Activated naive CD8-positive, alpha-beta T cell treated with anti-CD3 and anti-CD28 coated beads, Interleukin-2, amount 10 ng/mL, durations not matched to agents 7 days and 5 days (primary cell): ENCODE measurements at places on chromosomes 1 and 21. TPM values are rescaled to one million over a fixed set of nuclear protein-coding genes. Genes with fewer than 3 reads are reported as not detected.

DNA sequence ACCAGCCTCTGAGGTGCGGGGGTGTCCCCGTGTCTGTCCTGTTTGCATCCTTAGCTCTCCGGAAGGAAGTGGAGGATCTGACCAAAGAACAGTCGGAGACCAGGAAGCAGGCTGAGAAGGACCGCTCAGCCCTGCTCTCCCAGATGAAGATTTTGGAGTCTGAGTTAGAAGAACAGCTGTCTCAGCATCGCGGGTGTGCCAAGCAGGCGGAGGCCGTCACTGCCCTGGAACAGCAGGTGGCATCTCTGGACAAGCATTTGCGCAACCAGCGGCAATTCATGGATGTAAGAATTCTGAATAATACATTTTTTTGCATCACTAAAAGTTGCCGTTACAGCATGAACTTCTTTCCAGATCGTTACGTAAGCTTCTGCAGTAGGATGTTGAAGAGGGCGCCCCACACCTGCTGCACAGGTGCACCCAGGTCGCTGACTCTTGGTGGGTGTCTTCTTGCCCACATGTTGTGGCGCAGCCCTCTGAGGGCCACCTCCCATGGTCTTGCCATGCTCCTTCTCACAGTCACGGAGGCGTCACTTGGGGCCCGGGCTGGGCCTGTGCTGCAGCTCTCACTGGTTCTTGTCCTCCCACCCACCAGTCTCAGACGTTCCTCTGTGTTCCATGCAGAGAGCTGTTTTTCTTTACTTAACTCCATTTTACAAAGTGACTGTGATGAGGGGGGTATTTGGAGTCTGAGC is 61.3 kb upstream of the DIP2A start:
- H3K4me3 ChIP-seq = no peak overlapping the region
- H3K27me3 ChIP-seq = no peaks in the 10 kb centered on the region
- no peak for DNase-seq

- H3K4me3 ChIP-seq = no peak overlapping the region
- H3K27ac ChIP-seq = peak overlapping the region; percentile 70
- peaks cover 12% of the 10 kb centered on the region for H3K4me1 ChIP-seq
- no peaks in the 10 kb centered on the region for H3K27me3 ChIP-seq
These were observed 11.1 kb upstream of the RASSF5 start for GRCh38 chr1:206496131-206496793.

GRCh38 chr1:18934205-18935000 is 22.1 kb downstream of the IFFO2 start:
- H3K36me3 ChIP-seq = no peaks in the 10 kb centered on the region
- DNase-seq = no peak
- no peaks in the 10 kb centered on the region for H3K27me3 ChIP-seq
- H3K27ac ChIP-seq = no peak overlapping the region
- H3K4me1 ChIP-seq = peaks cover 20% of the 10 kb centered on the region

- DNase-seq = no peak
- H3K36me3 ChIP-seq = no peaks in the 10 kb centered on the region
- H3K4me1 ChIP-seq = peaks cover 8% of the 10 kb centered on the region
- no peak overlapping the region for H3K27ac ChIP-seq
- H3K4me3 ChIP-seq = no peak overlapping the region
These were observed 122.3 kb downstream of the SYT2 start for GRCh38 chr1:202587859-202588485.

- H3K27me3 ChIP-seq = peaks cover 2% of the 10 kb centered on the region
- H3K4me3 ChIP-seq = no peak overlapping the region
- no peak overlapping the region for H3K27ac ChIP-seq
- peaks cover 10% of the 10 kb centered on the region for H3K4me1 ChIP-seq
- no peak for DNase-seq
These were observed 57.8 kb downstream of the SIK1 start for GRCh38 chr21:43369124-43369523.

DNA sequence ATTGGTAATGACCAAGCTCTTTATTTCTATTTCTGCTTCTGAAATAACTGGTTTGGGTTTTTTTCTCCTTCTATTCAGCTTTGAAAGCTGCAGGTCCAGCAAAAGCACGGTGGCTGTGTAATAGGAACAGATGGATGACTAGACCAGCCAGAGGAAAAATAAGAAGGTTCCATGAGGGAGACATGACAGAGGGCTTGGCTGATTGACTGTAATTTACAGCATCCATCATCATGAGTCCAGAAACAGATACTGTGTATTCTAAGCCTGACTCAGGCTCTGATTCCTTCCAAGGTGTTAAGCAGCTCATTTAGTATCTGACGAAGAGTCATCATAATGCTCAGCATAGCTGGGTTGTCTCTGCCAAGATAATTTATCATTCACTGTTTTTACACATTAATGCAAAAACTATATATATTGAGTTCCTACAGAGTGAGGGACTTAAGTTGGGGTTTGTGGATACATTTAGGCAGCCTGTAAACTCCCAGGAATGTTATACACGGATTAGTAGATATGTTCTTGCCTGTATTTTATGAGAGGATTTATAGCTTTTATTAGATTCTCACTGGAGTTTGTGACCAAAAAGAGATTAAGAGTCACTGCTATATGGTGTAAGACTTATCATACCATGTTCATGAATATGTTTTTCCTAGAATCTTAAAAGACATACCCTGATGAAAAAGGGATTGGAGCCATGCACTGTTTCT is 72.6 kb downstream of the SGIP1 start:
- DNase-seq = no peak
- no peak overlapping the region for H3K27ac ChIP-seq
- no peaks in the 10 kb centered on the region for H3K4me1 ChIP-seq
- H3K27me3 ChIP-seq = peaks cover 5% of the 10 kb centered on the region
- no peak overlapping the region for H3K4me3 ChIP-seq

DNA sequence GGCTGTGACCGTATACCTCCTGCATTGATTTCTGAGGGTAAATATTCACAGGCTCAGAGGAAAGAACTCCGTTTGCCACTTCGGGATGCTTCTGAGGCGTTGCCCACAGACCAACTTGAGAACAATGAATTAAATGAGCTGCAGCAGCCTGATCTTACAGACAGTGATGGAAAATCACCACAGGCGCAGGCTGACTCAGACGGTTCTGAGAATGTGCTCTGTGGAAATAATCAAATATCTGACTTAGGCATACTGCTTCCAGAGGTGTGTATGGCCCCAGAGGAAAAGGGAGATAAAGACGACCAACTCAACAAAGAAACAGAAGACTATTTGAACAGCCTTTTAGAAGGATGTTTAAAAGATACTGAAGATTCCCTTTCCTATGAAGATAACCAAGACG is 76.7 kb upstream of the SCCPDH start:
- peaks cover 27% of the 10 kb centered on the region for H3K36me3 ChIP-seq
- peaks cover 5% of the 10 kb centered on the region for H3K4me1 ChIP-seq
- DNase-seq = no peak
- no peak overlapping the region for H3K4me3 ChIP-seq

DNA sequence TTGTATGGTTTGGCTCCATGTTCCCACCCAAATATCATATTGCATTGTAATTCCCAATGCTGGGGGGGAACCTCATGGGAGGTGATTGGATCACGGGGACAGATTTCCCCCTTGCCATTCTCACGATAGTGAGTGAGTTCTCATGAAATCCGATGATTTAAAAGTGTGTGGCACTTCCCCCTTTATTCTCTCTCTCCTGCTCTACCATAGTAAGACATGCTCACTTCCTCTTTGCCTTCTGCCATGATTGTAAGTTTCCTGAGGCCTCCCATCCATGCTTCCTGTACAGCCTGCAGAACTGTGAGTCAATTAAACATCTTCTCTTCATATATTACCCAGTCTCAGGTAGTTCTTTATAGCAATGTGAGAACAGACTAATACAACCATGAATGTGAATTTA is 211.6 kb upstream of the NR5A2 start:
- H3K27ac ChIP-seq = no peak overlapping the region
- no peaks in the 10 kb centered on the region for H3K36me3 ChIP-seq
- DNase-seq = no peak

GRCh38 chr1:182175361-182175931 is 113.9 kb upstream of the ZNF648 start:
- no peaks in the 10 kb centered on the region for H3K36me3 ChIP-seq
- H3K4me3 ChIP-seq = no peak overlapping the region
- peaks cover 2% of the 10 kb centered on the region for H3K4me1 ChIP-seq
- no peak for DNase-seq
- H3K27ac ChIP-seq = no peak overlapping the region

DNA sequence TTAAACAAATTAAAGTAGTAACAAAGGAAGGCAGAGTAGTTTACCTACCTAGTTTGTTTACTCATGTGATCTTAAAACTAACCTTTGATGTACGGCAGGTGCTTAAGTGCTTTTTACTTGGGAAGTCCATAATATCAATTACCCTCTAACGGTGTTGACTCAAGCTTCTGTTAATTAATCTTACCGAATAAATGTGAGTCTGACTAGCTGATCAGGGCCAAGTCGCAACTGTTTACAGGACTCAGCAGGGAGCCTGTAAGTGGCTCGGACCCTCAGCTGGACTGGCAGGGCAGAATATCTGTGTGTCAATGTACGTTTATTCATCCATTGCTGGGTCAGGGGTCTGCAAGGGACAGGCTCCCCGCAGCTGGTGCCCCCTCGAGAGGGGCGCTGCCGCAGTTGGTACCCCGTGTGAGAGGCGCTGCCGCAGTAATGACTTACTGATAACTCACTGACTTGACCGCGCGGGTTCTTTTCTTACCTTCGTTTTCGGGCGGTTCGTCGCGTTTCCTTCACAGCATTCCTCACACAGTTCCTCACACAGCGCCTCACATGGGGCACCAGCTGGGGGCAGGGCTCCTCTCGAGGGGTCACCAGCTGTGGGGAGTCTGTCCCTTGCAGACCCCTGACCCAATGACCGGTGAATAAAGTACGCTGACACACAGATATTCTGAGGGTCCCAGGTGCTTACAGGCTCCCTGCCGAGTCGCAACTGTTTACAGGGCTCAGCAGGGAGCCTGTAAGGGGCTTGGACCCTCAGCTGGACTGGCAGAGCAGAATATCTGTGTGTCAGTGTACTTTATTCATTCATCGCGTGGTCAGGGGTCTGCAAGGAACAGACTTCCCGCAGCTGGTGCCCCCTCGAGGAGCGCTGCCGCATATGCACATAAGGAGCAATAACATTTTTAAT is 3.0 kb downstream of the FMO1 start:
- H3K4me3 ChIP-seq = peak overlapping the region; percentile 84
- peaks cover 7% of the 10 kb centered on the region for H3K4me1 ChIP-seq
- H3K27me3 ChIP-seq = peaks cover 64% of the 10 kb centered on the region

GRCh38 chr1:98184856-98185255 is 264.0 kb upstream of the DPYD start:
- H3K27me3 ChIP-seq = peaks cover 2% of the 10 kb centered on the region
- no peak for DNase-seq
- no peak overlapping the region for H3K27ac ChIP-seq
- H3K4me1 ChIP-seq = no peaks in the 10 kb centered on the region
- H3K36me3 ChIP-seq = no peaks in the 10 kb centered on the region

Gene FMN2
- total RNA-seq = not detected

Gene MROH9
- not detected for total RNA-seq

Gene HTR6
- total RNA-seq = 0.14 TPM
